ENCODE measurements at places on chromosomes 5 and 9.
A peak's percentile ranks its signal among the peaks of the same experiment; 100 is the strongest.

- no peak for DNase-seq
Observed at GRCh38 chr9:137632230-137633161, 13.7 kb downstream of the EHMT1 start.

- no peak for DNase-seq
Observed at GRCh38 chr5:67495072-67495471, 298.5 kb upstream of the CD180 start.

DNA sequence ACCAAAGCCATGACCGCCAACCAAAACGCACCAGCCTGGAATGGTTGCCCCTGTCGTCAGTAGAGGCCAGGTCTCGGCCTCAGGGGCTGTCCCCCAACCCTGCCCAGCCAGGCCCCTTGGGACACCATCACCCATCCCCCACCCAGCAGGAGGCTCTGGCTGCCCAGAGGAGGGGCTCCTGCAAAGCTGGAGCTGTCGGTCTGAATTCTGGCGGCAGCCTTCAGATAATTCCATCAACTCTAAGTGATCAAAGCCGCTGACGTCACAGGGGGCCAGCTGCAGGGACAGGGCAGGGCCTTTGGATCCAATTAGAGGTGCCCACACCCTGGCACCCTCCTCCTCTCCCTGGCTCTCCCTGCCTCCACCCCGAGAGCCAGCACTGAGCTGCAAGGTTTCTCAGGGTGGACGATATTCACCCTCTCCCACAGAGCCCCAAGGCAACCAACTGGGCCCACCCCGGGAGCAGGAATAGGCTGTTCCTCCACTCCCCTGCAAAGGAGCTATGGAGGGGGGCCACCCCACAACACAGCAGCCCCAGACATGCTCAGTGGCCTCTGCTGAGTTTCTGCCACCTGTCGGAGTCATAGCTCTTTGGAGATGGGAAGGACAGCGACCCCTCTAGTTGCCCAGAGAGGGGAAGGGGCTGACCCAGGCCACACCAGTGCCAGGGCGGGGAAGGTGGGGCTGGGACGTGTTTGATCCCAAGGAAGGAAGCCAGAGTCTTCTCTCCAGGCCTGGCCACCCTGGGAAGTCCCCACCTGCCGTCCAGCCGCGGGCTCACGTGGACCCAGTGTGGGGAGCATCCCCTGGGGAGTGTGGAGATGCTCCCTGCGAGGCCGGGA, 78.4 kb downstream of the NTNG2 start:
- no peak for DNase-seq

DNA sequence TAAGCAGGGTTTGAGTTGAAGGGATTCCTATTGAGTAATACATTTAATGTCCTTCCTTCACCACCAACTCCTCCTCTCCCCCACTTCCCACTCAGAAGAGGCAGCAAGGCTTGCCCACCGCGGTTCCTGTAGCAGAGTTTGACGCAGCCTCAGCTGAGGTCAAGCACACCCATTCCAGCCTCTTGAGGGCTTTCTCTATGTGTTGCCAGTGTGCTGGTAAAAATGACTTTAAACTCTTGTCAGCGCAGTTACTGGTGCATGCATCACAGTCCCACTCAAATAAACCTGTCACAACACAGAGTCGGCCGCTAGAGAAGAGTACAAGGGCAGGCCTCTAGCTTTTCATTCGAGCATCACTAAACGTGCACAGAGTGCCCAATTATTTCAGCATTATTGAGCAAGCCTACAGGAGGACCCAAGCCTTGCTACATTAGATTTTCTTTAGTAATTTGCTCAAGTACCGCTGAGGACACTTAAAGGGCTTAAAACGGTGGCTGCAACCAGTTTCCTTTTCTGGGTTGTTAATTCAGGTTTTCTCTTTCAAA, 79.6 kb downstream of the TLE4 start:
- no peak for DNase-seq

GRCh38 chr9:16705111-16705604, 165.3 kb downstream of the BNC2 start:
- peak; percentile 96 for DNase-seq

GRCh38 chr9:81771571-81771970, 82.2 kb upstream of the TLE1 start:
- no peak for DNase-seq

DNA sequence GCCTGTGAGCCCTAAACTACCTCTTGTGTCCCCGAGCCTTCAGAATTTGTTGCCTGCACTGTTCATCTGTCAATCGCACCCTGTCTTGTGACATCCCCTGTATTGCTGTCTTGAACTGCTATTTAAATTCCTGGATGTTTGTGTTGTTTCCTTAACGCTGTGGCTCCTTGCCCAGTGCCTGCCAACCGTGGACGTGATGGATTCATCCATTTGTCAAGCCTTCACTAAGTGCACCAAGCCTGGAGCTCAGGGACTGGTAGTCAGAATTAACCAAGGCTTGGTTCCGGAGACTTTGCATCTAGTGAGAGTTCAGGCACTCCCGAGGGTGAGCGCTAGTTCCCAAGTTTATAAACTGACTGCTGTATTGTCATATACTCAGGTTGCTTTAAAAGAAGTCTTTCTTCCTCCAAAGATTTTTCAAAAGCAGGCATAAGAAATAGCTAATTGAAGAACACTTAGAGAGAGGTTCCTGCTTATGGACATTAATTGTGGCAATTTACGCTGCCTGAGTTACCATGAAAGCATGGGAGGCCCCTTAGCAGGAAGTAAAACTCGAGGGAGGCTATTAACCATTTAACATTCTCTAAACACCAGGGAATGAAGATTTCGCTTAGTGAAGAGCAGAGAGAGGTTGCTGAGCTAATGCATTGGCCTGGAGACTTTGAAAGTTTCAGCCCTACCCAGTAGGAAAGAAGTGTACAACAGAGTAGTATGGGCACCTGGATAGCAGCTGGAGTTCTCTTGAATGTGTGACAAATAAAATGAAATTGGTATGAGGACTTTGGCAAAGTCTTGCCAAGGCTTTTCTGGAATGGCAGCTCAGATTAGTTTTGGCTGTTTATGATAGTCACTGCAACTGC, 29.0 kb downstream of the RGS3 start:
- DNase-seq: peak; percentile 28

DNA sequence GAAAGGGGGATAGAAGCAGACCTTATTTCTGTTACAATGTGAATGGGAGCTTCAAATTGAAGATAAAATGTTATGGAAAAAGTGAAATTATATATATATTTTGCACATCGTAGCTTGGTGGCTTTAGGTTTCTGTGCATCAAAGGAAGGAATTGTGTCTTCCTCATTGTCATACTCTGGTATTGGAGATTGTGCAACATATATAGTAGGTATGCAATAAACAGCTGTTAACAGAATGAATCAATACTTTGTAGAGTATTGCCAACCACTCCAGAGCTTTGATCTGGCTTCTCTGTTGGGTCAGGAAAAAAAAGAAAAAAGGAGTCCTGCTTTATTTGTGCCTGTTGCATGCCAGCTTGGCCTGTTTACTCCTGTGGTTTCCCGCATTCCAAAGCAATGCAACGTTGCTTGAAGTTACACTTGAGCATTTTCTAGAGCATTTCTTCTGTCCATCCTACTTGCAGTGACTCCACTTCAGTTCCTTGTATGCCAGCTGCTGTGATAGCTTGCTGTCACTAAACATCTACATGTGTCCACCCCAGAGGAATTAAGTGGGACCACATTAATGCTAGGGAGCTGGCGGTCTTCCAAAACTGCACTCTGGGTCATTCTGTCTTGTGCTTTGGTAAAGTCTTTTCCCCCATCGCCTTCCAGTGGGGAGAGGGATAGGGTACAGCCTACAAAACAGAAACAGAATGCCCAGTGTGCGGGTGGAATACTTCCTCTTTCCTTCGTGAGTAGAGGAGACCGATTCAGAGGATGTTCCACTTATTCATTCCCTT, 62.0 kb upstream of the MEF2C start:
- no peak for DNase-seq

DNA sequence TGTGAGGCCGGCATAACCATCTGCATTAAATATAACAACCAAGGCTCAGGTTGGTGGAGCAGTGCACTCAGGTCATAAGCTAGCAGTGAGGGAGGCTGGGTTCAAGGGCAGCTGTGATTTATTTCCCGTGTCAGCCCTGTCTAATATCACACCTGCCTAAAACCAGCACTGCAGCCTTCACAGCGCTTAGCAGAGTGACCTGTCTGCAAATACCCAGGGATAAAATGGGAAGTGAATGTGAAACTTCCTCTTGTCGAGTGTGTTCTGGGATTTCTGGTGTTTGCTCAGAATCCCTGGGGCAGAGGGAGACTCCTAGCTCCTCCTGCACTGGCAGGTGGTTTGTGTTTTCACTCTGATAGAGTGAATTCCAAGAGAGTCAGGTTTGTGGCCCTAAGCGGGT, 57.5 kb downstream of the ZNF510 start:
- no peak for DNase-seq

DNA sequence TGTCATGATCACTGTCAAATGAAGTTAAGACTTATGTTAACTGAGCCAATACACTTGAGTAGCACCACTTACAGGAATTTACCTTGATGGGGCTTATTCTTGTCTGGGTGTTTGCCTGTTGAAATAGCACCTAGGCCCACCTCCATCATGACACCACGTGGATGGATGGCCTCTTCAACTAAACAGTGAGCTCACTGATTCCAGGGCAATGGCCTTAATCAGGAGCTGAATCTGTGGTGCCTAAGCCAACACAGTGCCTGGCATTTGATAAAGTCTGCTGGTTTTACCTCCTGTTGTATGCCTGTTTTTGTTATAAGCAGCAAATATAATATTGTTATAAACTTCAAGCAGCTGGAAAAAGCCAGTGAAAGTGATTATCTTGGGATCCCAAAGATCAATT, 190.5 kb downstream of the LURAP1L start:
- DNase-seq: no peak

DNA sequence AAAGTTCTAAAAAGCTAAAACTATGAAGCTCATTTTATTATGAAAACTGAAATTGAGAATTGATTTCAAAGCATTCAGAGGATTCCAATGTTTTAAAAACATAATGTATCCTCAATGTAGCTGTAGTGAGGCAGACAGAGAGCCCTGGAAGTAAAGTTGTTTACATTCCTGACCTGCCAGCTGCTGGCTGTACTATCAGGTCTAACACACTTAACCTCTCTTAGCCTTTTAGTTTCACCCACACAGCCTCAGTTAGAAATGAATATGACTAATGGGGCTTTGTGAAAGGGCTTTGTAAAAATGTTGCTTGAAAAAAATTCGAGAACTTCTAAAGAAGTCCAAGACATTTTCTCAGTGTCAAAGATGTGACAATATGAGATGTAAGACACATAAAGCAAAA, 122.6 kb downstream of the FBXL17 start:
- DNase-seq: no peak

- no peak for DNase-seq
Observed at GRCh38 chr9:137128862-137129455, 10.0 kb upstream of the GRIN1 start.

- DNase-seq: peak; percentile 94
Observed at GRCh38 chr9:70120834-70121510, 77.3 kb downstream of the MAMDC2 start.

GRCh38 chr5:134649163-134649835, 714 bp downstream of the SEC24A start:
- DNase-seq: no peak

- no peak for DNase-seq
Observed at GRCh38 chr9:121840838-121841760, 189.7 kb downstream of the DAB2IP start.

DNA sequence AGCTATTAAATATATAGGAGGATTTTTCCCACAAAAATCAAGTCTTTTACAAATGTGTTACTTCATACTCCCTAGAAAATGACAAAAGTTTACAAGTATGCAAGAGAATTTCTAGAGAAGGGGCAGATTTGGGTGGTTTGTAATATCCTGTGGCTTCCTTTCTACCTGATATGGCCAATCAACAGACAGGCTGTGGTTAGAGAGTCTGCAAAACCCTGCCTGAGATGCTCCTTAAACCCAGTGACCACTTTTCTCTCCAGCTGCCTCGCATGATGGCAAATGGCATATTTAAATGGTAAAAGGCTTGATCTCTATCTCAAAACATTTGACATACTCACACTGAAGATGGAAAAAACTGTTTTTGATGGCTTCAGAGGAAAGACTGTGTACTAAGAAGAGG, 550.1 kb upstream of the ZNF462 start:
- DNase-seq: no peak

DNA sequence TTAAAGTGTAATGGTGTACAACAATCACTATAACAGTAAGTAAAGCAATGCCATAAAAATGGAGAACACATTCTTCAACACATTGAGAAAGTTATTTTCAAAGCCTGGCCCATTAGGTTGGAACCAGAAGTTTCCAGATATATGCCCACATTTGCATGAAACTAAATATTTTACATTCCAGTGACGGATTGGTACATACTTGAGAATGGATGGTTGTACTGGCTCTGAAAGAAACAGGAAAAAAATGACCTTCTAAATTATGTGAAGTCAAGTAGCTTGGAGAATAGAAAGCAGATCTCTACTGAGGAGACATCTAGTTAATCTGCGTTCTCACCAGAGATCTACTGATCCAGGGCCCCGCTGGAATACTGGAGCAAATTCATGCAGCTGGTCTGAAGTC, 1037.0 kb downstream of the NR2F1-AS1 start:
- DNase-seq: no peak

- DNase-seq: no peak
Observed at GRCh38 chr5:56279979-56280378, 46.8 kb upstream of the ANKRD55 start.

DNA sequence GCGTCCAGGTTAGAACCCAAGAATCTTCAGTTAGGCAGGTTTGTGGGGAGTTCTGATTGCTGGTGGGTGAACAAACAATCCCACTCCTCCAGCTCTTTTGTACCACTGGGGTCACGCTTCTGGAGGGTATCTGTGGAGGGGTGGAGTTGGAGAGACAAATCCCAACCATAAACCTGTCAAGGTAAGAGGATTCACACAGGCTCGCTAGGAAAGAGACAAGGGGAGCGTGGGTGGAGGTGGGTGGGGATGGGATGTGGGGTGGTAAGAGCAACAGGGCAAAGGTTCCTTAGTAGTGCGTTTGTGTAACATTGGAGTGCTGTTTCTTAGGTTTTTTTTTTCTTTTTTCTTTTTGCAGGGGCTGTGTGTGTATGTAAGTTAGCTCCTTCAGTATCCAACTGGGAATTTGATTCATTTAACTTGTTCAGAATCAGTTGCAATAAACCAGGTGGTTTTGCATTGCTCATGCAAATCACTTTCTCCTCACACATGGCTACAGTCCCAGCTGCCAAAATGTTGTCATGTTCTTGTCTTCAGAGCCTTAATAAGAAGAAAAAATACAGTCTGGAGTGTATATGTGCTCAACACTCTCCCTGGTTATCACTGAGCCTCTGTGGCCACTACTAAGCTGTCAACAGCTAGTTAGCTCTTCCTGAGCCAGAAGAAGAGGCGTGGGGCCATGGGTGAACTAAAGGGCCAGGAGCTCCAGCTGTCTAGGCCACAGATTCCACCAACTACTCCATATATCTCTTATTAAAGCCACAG, 164.0 kb upstream of the RAD23B start:
- no peak for DNase-seq

- peak; percentile 17 for DNase-seq
Observed at GRCh38 chr9:4170231-4170630, 129.6 kb downstream of the GLIS3 start.
